ENCODE measurements at places on chromosomes 16 and 17. TPM values are rescaled to one million over a fixed set of nuclear protein-coding genes. Genes with fewer than 3 reads are reported as not detected.
A peak's percentile ranks its signal among the peaks of the same experiment; 100 is the strongest.

GRCh38 chr16:9039210-9039609 is 52.2 kb upstream of the HAPSTR1 start:
- H3K27me3 ChIP-seq, result no peaks in the 10 kb centered on the region
- no peak overlapping the region for H3K27ac ChIP-seq
- H3K4me3 ChIP-seq, result no peak overlapping the region
- H3K36me3 ChIP-seq, result no peaks in the 10 kb centered on the region
- DNase-seq, result no peak
- H3K4me1 ChIP-seq, result peaks cover 6% of the 10 kb centered on the region

GRCh38 chr17:28972437-28972836 is 21.1 kb upstream of the PHF12 start:
- no peaks in the 10 kb centered on the region for H3K36me3 ChIP-seq
- H3K27me3 ChIP-seq, result no peaks in the 10 kb centered on the region
- no peak overlapping the region for H3K4me3 ChIP-seq
- DNase-seq, result no peak
- H3K27ac ChIP-seq, result no peak overlapping the region

GRCh38 chr17:51434434-51435170 is 174.3 kb downstream of the UTP18 start:
- no peaks in the 10 kb centered on the region for H3K27me3 ChIP-seq
- no peak overlapping the region for H3K4me3 ChIP-seq
- peaks cover 5% of the 10 kb centered on the region for H3K36me3 ChIP-seq

GRCh38 chr17:50538549-50539410 is 6.2 kb downstream of the EPN3 start:
- no peak overlapping the region for H3K27ac ChIP-seq
- peaks cover 14% of the 10 kb centered on the region for H3K27me3 ChIP-seq
- peaks cover 19% of the 10 kb centered on the region for H3K4me1 ChIP-seq
- no peaks in the 10 kb centered on the region for H3K36me3 ChIP-seq

DNA sequence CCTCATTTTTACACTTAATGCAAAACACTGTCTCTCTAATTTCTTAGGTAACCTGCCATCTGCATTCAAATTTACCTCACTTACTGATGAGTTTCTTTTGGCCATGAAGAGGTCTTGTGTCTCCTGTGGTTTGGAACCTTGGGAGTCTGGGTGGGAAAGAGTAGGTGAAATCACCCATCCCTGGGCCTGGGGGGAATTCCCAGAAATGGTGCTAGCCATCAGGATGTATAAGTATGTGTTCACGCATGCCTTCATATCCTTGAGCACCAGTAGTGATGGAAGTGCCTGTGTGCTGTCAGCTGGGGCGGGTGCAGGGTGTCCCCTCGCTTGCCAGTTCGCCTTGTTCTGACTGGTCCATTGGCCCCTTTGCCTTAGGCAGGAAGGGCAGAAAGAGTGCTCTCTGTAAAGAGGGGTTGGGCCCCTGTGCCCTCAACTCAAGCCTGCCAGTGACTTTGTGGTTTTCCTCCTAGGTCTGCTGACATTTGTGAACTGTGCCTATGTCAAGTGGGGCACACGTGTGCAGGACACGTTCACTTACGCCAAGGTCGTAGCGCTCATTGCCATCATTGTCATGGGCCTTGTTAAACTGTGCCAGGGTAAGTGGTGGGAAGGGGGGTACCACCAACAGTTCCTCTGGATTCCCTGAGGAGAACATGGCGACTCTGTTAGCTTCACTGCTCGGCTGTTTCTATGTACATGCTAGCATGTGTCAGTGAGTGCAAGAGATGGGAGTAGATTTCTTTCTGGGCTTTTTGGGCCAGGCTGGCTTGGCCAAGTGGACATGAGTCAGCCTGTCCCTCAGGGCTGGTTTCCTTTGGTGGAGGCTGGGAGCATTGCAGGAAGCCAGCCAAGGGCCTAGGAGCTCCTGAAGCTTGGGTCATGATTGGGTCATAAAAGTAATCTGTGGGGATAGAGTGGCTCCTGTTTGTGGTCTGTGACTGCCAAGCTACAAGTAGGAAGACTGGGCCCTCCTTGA is 23.2 kb downstream of the SLC7A6OS start:
- peaks cover 59% of the 10 kb centered on the region for H3K36me3 ChIP-seq
- H3K27ac ChIP-seq, result peak overlapping the region; percentile 96
- no peaks in the 10 kb centered on the region for H3K27me3 ChIP-seq
- H3K4me3 ChIP-seq, result peak overlapping the region; percentile 26
- peak; percentile 36 for DNase-seq

- H3K27ac ChIP-seq, result no peak overlapping the region
- no peaks in the 10 kb centered on the region for H3K36me3 ChIP-seq
- H3K4me1 ChIP-seq, result no peaks in the 10 kb centered on the region
- H3K4me3 ChIP-seq, result no peak overlapping the region
- no peak for DNase-seq
- peaks cover 14% of the 10 kb centered on the region for H3K27me3 ChIP-seq
These were observed 123.0 kb upstream of the DYNLRB2 start for GRCh38 chr16:80417706-80418271.

DNA sequence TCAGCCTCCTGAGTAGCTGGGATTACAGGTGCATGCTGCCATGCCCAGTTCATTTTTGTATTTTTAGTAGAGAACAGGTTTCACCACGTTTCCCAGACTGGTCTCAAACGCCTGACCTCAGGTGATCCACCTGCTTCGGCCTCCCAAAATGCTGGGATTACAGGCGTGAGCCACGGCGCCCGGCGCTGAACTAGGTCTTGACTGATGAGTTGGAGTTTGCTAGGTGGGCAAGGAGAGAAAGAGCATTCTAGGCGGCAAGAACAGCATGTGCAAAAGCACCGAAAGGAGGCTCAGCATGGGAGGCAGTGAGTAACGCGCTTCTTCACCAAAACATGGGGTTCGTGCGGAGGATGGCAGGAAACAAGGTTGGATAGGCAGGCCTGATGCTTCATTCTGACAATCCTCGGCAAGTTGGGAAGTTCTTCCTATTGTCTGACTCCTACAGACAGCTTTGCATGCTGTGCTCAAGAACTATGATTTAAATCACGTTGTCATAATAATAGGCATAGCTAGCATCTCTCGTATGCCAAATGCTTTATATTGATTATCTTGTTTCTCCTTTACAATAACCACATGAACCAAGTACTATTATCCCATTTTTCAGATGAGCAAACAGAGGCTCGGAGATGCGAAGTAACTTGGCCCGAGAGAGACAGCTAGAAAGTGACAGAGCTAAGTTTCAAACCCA is 26.5 kb downstream of the NEUROD2 start:
- H3K4me1 ChIP-seq, result no peaks in the 10 kb centered on the region
- no peaks in the 10 kb centered on the region for H3K36me3 ChIP-seq
- no peak overlapping the region for H3K27ac ChIP-seq
- H3K4me3 ChIP-seq, result no peak overlapping the region

DNA sequence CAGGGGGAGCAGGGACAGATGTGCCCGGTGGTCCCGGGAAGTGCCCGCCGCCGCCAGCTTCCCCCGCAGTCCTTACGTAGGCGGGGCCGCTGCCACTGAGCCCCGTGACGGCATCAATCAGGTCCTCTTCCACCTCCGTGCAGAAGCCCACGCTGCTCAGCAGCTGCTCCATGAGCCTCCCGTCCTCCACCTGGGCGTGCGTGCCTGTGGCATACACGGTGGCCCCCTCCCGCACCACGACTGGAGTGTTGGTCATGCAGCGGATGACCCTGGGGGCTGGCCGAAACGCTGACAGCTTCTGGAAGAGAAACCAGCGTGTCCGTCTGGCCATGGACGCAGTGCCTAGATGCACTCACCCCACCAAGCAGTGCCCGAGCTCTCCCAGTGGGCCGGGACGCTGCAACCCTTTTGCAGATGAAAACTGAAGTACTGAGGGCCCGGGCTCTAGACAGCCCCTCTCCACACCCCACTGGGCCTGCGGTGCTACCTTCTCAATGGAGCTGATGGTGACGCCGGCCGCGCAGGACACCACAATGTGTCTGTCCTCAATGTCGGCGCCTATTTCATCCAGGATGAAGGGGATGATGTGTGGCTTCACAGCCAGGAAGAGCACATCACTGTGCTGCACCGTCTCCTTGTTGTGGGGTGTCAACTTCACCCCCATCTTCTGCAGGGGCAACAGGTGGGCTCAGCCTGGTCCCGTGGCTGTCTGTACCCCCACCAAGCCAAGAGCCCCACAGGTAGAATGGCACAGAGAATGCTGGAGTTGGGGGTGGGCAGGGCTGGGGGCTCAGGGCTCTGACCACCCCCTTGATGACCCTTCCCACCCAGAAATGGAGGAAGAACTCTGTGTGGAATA is 2.0 kb downstream of the PYCR1 start:
- no peak for DNase-seq
- peaks cover 5% of the 10 kb centered on the region for H3K27me3 ChIP-seq
- H3K4me3 ChIP-seq, result peak overlapping the region; percentile 89
- H3K27ac ChIP-seq, result peak overlapping the region; percentile 70
- peaks cover 19% of the 10 kb centered on the region for H3K36me3 ChIP-seq

DNA sequence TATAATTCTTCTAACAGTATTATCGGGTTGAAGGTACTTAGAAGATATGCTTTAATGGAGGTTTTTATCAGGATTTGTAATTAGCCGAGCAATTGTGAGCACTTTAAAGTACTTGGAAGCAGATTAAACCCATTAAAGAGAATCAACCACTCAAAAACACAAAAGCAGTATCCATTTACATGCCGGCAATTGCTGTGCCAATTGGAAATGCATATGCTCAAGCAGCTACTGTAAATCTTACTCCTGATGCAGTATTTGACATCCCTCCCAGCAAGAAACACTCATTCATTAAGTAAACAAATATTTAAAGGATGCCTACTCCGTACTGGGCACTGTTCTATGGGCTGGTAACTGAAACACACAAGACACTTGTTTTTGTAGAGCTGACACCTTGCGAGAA is 11.4 kb upstream of the CCL1 start:
- H3K27ac ChIP-seq, result no peak overlapping the region
- no peak overlapping the region for H3K4me3 ChIP-seq
- peaks cover 17% of the 10 kb centered on the region for H3K27me3 ChIP-seq
- peaks cover 39% of the 10 kb centered on the region for H3K4me1 ChIP-seq

GRCh38 chr17:13931111-13931526 is 138.2 kb upstream of the COX10 start:
- no peak overlapping the region for H3K27ac ChIP-seq
- no peaks in the 10 kb centered on the region for H3K4me1 ChIP-seq
- no peaks in the 10 kb centered on the region for H3K27me3 ChIP-seq

GRCh38 chr16:75204410-75204758 is 2.6 kb downstream of the CTRB2 start:
- H3K4me1 ChIP-seq, result peaks cover 15% of the 10 kb centered on the region
- no peak for DNase-seq
- H3K27me3 ChIP-seq, result no peaks in the 10 kb centered on the region
- H3K36me3 ChIP-seq, result no peaks in the 10 kb centered on the region
- no peak overlapping the region for H3K4me3 ChIP-seq

GRCh38 chr16:54426553-54426849 is 139.9 kb upstream of the IRX3 start:
- H3K27ac ChIP-seq, result no peak overlapping the region
- H3K36me3 ChIP-seq, result no peaks in the 10 kb centered on the region
- no peak overlapping the region for H3K4me3 ChIP-seq
- peaks cover 35% of the 10 kb centered on the region for H3K27me3 ChIP-seq
- no peaks in the 10 kb centered on the region for H3K4me1 ChIP-seq

- H3K36me3 ChIP-seq, result no peaks in the 10 kb centered on the region
- H3K27ac ChIP-seq, result no peak overlapping the region
- no peak overlapping the region for H3K4me3 ChIP-seq
- H3K27me3 ChIP-seq, result peaks cover 81% of the 10 kb centered on the region
- no peaks in the 10 kb centered on the region for H3K4me1 ChIP-seq
These were observed 1.2 kb downstream of the HS3ST4 start for GRCh38 chr16:25692742-25693508.

DNA sequence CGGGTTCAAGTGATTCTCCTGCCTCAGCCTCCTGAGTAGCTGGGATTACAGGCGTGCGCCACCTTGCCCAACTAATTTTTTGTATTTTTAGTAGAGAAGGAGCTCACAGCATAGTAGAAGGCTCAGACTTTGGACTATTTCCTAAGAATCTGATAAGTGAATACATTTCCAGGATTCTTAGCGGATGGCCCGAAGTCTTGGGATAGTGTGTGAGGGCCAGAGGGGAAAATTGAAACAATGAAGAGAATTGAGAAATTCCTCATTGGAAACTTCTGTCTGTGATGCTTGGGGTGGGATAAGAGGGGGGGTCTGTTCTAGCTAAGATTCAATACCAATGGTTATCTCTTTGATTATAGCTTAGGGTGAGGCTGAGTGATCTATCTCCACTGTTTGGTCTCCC is 183.3 kb downstream of the MSI2 start:
- no peaks in the 10 kb centered on the region for H3K27me3 ChIP-seq
- peaks cover 10% of the 10 kb centered on the region for H3K36me3 ChIP-seq
- no peak overlapping the region for H3K4me3 ChIP-seq
- peaks cover 66% of the 10 kb centered on the region for H3K4me1 ChIP-seq
- DNase-seq, result no peak

- no peak for DNase-seq
- H3K27ac ChIP-seq, result no peak overlapping the region
- H3K27me3 ChIP-seq, result peaks cover 20% of the 10 kb centered on the region
These were observed 282.5 kb upstream of the FOXF1 start for GRCh38 chr16:86227801-86228200.

DNA sequence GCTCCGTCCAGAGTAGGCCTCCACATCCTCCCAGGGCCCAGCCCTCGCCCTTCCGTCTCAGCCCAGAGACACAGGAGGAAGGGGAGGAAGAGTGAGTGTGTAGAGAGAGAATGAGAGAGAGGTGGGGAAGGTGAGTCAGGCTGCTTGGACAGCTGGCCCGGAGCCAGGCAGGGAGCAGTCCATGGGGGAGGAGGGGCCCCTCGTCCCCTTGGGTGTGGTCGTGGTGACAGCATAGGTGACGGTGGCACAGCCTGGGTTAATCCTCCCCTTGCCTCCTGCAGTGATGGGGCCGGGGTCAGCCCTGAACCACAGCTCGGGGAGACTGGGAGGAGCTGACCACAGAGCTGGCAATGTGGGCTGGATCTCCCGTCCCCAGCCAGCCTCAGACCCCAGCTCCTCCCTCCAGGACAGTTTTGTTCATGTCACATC is 36.5 kb downstream of the FA2H start:
- no peak overlapping the region for H3K4me3 ChIP-seq
- H3K27ac ChIP-seq, result no peak overlapping the region
- no peaks in the 10 kb centered on the region for H3K27me3 ChIP-seq
- no peaks in the 10 kb centered on the region for H3K36me3 ChIP-seq

- no peaks in the 10 kb centered on the region for H3K36me3 ChIP-seq
- no peak overlapping the region for H3K4me3 ChIP-seq
- DNase-seq, result no peak
- H3K4me1 ChIP-seq, result peaks cover 35% of the 10 kb centered on the region
- H3K27me3 ChIP-seq, result peaks cover 3% of the 10 kb centered on the region
These were observed 4.5 kb downstream of the SCRN2 start for GRCh38 chr17:47836601-47837000.

Gene TBC1D3H
- 0.78 TPM for total RNA-seq

Gene ITGAX
- total RNA-seq, result 1.6 TPM

Gene MSLN
- not detected for total RNA-seq

Gene SLFN14
- 0.14 TPM for total RNA-seq

Gene PRAC1
- total RNA-seq, result not detected

All from activated naive CD8-positive, alpha-beta T cell treated with anti-CD3 and anti-CD28 coated beads for 36 hours (primary cell).